ENCODE measurements at places on chromosomes 3 and 15. TPM values are rescaled to one million over a fixed set of nuclear protein-coding genes. Genes with fewer than 3 reads are reported as not detected.

The ADAMTS7 gene
- total RNA-seq = 10.8 TPM

- H3K27ac ChIP-seq = no peak overlapping the region
- DNase-seq = no peak
These were observed 340.7 kb upstream of the C2CD4B start for GRCh38 chr15:62505762-62506161.

The PAK6 gene
- total RNA-seq = 9.3 TPM

- no peak for DNase-seq
- no peaks in the 10 kb centered on the region for H3K36me3 ChIP-seq
- H3K4me3 ChIP-seq = no peak overlapping the region
- no peaks in the 10 kb centered on the region for H3K27me3 ChIP-seq
These were observed 639 bp downstream of the MKRN3 start for GRCh38 chr15:23566071-23566554.

DNA sequence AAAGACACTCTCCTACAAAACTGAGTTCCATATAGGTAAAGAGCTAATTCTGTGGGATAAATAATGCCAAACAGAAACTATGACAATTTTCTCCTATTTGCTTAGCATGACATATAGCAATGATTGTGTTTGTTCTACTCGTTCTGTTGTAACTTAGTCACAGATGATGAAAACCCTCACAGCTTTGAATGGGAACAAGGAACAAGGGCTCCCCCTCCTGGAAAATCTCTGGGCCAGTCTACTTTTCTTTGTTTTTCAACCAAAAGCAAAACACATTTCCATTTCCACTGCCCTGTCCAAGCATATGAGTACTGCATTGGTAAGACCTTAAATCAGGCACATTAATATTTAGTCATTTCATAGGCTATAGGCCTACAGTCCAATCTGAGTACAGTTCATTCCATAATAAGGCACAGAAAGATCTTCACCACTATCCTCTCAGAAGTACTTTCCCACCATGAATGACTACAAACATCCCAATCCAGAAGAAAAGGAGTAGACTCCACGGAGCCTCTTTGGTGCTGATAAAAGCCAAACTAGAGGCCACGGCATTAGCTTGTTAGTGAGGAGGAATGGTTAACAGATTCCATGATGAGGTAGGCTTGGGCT lies 67.1 kb downstream of the ATP8B4 start:
- H3K36me3 ChIP-seq = no peaks in the 10 kb centered on the region
- no peaks in the 10 kb centered on the region for H3K27me3 ChIP-seq
- H3K4me1 ChIP-seq = peaks cover 11% of the 10 kb centered on the region
- DNase-seq = peak; percentile 79
- no peak overlapping the region for H3K4me3 ChIP-seq

DNA sequence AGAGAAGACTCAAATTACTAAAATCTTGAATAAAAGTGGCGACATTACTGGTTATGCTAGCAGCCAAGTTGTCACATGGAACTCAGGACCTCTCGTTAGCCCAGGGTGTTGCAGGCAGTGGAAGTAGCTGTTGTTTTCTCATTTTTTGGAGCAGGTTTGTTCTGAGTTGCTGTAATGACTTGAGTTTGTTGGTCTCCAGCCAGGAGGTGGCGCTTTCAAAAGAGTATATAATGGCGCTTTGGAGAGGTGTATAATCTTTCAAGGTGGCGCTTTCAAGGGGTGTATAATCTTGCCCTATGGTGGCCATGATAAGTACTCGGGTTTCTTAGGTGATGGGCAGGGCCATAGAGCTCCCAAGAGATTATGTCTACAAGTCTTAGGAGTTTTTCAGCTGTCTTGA lies 632.7 kb downstream of the NTRK3 start:
- peak; percentile 16 for DNase-seq
- peaks cover 3% of the 10 kb centered on the region for H3K4me1 ChIP-seq
- no peaks in the 10 kb centered on the region for H3K27me3 ChIP-seq

The CCDC54 gene
- not detected for total RNA-seq

The ROPN1B gene
- total RNA-seq = not detected

The GP9 gene
- total RNA-seq = not detected

DNA sequence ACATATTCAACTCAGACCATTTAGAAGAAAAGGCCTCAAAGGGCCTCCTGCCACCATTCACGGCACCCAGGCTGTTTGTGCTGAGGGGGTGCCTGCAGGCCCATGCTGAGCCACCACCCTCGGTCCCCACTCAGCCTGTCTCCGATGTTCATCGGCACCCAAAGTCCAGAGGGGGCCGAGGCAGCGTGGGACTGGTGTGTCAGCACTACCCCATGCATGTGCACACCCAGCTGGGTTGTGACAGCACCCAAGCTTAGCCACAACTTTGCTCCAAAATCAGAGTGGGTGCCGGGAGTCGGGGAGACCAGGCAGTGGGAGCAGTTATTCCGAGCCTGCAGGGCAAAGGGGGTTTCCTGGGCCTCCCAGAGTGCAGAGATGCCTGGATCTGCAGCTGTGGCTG lies 508.5 kb upstream of the ZNF717 start:
- no peak for DNase-seq
- H3K27me3 ChIP-seq = peaks cover 46% of the 10 kb centered on the region
- H3K36me3 ChIP-seq = no peaks in the 10 kb centered on the region
- H3K4me1 ChIP-seq = no peaks in the 10 kb centered on the region
- H3K4me3 ChIP-seq = no peak overlapping the region

- peak; percentile 50 for DNase-seq
- no peak overlapping the region for H3K4me3 ChIP-seq
- H3K27me3 ChIP-seq = no peaks in the 10 kb centered on the region
- H3K36me3 ChIP-seq = peaks cover 24% of the 10 kb centered on the region
These were observed 229.6 kb downstream of the BBX start for GRCh38 chr3:107752202-107752990.
